PC-3 (cell line): ENCODE measurements at places on chromosomes 7 and 10. TPM values are rescaled to one million over a fixed set of nuclear protein-coding genes. Genes with fewer than 3 reads are reported as not detected.
A peak's percentile ranks its signal among the peaks of the same experiment; 100 is the strongest.

Gene ZNF862
- total RNA-seq, result 3.0 and 15.1 TPM in 2 replicates

Gene HOGA1
- total RNA-seq, result 0.15 TPM in 1 of 2 replicates, not detected in the other

Gene ZNF736
- total RNA-seq, result 2.7 and 10.7 TPM in 2 replicates

Gene GIMAP7
- total RNA-seq, result not detected in 2 replicates

Gene FBXL13
- total RNA-seq, result 1.1 TPM in 1 of 2 replicates, not detected in the other

DNA sequence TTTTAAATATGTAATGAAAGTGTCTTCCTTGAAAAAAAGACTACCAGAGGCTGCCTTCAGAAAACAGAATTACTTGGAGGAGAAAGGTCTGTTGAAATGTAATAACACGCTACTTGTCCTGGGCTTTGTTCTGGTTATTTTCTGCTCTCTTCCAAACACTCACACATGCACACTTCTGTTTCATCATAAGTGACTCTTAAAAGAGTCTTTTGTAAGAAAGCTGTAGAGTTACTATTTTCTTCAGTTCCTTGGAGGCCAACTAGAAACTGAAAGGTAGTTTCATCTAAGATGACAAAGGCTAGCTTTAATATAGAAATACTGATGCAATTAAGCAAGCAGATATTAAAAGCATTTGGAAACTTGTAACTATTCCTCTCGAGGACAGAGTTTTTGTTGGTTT, 39.1 kb downstream of the TASOR2 start:
- H3K36me3 ChIP-seq, result peaks cover 8% of the 10 kb centered on the region; the same call in 1 of the 2 replicates
- H3K4me1 ChIP-seq, result no peaks in the 10 kb centered on the region
- no peak overlapping the region for H3K4me3 ChIP-seq
- DNase-seq, result no peak
- no peaks in the 10 kb centered on the region for H3K27me3 ChIP-seq

DNA sequence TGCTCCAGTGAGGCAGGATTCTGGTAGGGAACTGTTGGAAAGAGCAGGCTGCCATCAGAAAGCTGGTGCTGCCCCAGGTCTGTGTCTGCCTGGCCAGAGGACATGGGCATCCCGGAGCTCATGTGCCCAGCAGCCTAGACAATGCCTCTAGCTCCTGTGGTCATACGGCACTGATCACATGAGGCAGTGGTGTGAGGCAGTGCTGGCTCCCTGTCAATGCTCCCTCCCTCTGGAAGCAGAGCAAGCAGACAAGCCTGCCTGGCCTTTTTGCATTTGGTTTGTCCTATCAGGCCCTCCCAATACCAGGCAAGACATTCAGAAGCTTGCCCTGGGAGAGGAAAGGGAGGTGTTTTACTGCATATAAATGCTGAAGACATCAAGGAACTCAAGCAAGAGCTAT, 19.5 kb upstream of the MMP21 start:
- no peak overlapping the region for H3K4me3 ChIP-seq
- no peak for DNase-seq
- H3K27ac ChIP-seq, result no peak overlapping the region
- H3K4me1 ChIP-seq, result no peaks in the 10 kb centered on the region
- no peaks in the 10 kb centered on the region for H3K27me3 ChIP-seq

DNA sequence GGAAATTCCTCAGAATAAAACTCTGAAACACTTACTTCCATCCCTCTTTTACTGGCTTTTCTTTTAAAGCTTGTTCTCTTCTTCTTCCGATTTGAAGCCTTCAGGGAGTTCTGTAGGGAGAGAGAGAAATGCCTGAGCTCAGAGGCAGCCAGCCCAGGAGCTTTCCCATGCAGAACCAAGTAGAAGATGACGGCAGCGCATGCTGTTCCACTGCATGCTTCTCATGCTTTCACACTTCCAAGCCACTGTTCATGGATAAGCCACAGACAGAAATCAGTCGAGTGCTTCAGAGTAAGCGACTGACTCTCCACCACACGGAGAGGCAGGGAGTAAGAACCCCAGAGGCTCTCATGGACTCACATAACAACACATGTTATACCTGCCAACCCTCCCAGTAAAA, 237.3 kb downstream of the DGKI start:
- no peak for DNase-seq
- no peak overlapping the region for H3K4me3 ChIP-seq
- peaks cover 82% of the 10 kb centered on the region for H3K27me3 ChIP-seq

DNA sequence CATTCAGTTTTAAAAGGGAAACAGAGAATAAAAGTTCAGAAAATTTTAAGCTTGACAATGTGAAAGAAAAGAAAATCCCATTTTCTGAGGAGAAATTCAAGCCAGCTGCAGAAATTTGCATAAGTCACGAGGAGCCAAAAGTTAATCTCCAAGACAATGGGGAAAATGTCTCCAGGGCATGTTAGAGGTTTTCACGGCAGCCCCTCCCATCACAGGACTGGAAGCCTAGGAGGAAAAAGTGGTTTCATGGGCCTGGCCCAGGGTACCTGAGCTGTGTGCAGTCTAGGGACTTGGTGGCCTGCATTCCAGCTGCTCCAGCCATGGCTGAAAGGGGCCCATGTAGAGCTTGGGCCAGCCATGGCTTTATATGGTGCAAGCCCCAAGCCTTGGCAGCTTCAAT, 59.6 kb upstream of the NXPH1 start:
- no peaks in the 10 kb centered on the region for H3K4me1 ChIP-seq
- H3K27ac ChIP-seq, result no peak overlapping the region
- DNase-seq, result no peak

GRCh38 chr7:33909755-33910154, 4.4 kb downstream of the BMPER start:
- H3K27me3 ChIP-seq, result peaks cover 70% of the 10 kb centered on the region
- H3K4me3 ChIP-seq, result no peak overlapping the region
- no peak overlapping the region for H3K27ac ChIP-seq
- H3K36me3 ChIP-seq, result no peaks in the 10 kb centered on the region

- no peaks in the 10 kb centered on the region for H3K36me3 ChIP-seq
- peak overlapping the region; percentile 74 for H3K27ac ChIP-seq
- peak; percentile 92 for DNase-seq
- no peaks in the 10 kb centered on the region for H3K27me3 ChIP-seq
- no peak overlapping the region for H3K4me3 ChIP-seq
Observed at GRCh38 chr10:17923728-17924127, 28.0 kb upstream of the SLC39A12 start.

- H3K27me3 ChIP-seq, result no peaks in the 10 kb centered on the region
- DNase-seq, result no peak
- no peaks in the 10 kb centered on the region for H3K4me1 ChIP-seq
- H3K36me3 ChIP-seq, result no peaks in the 10 kb centered on the region
Observed at GRCh38 chr10:7070950-7071349, 339.9 kb downstream of the SFMBT2 start.

DNA sequence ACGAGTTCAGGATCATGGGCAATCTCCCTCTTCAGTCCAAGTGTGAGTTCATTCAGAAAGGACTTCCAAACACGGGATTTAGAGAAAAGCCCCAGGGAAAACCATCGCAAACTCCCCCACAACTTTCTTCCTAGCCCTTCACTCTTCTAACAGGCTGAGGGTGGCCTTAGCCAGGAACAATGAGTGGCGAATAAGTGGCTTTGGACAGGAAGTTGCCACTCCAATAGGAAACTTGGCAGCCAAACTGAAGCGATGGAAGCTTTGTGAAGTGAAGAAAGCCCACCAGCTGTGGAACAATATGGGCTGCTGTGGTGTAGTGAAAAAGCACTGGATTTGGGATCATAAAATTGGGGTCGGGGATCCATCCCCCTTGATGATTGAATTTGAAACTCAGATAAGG, 193.2 kb downstream of the TEX36 start:
- H3K4me1 ChIP-seq, result no peaks in the 10 kb centered on the region
- no peak overlapping the region for H3K4me3 ChIP-seq
- peaks cover 55% of the 10 kb centered on the region for H3K27me3 ChIP-seq

GRCh38 chr10:124001391-124002148, 91.8 kb downstream of the CHST15 start:
- no peak for DNase-seq

GRCh38 chr10:130481076-130481930, 345.1 kb downstream of the GLRX3 start:
- no peak overlapping the region for H3K27ac ChIP-seq
- no peak for DNase-seq
- H3K4me3 ChIP-seq, result no peak overlapping the region
- H3K4me1 ChIP-seq, result no peaks in the 10 kb centered on the region
- H3K36me3 ChIP-seq, result no peaks in the 10 kb centered on the region
- H3K27me3 ChIP-seq, result no peaks in the 10 kb centered on the region

DNA sequence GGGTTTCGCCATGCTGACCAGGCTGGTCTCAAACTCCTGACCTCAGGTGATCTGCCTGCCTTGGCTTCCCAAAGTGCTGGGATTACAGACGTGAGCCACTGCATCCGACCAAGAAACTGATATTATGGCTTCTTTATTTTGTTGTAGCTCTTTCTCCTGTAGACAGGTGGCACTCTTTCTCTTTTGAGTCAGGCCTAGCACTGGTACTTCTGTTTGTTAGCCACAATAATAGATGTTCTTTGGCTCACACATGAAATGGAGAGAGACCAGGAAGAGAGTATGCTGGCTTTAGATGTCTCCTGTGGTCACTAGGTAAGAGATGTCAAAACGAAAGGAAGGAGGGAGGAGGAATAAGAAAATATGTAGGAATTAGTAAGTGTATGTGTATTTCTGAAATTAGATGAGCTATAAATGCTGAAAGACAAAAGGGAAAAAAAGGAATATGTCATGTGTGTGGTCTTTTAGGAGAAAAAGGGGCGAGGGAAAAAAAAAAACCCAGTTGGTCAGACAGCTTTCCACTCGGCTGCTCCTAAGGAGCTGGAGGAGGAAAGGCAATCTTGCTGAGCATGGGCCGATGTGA, 78.7 kb downstream of the CLEC2L start:
- 0 out of 2 replicates have a peak, but pooled peaks cover 7% of the 10 kb centered on the region for H3K4me1 ChIP-seq
- H3K4me3 ChIP-seq, result no peak overlapping the region
- no peak overlapping the region for H3K27ac ChIP-seq
- H3K36me3 ChIP-seq, result peaks cover 66% of the 10 kb centered on the region
- no peaks in the 10 kb centered on the region for H3K27me3 ChIP-seq

- no peak overlapping the region for H3K4me3 ChIP-seq
- DNase-seq, result no peak
- no peaks in the 10 kb centered on the region for H3K27me3 ChIP-seq
- H3K36me3 ChIP-seq, result no peaks in the 10 kb centered on the region
- no peaks in the 10 kb centered on the region for H3K4me1 ChIP-seq
Observed at GRCh38 chr10:109173937-109174336, 749.4 kb downstream of the XPNPEP1 start.

GRCh38 chr10:119190954-119191785, 12.6 kb upstream of the PRDX3 start:
- no peaks in the 10 kb centered on the region for H3K27me3 ChIP-seq
- H3K4me1 ChIP-seq, result peaks cover 21% of the 10 kb centered on the region
- H3K4me3 ChIP-seq, result no peak overlapping the region
- no peaks in the 10 kb centered on the region for H3K36me3 ChIP-seq

GRCh38 chr7:156702399-156702798, 61.8 kb downstream of the RNF32 start:
- no peak for DNase-seq
- H3K27ac ChIP-seq, result no peak overlapping the region
- no peaks in the 10 kb centered on the region for H3K36me3 ChIP-seq
- no peaks in the 10 kb centered on the region for H3K4me1 ChIP-seq
- no peak overlapping the region for H3K4me3 ChIP-seq

GRCh38 chr10:79287973-79288723, 59.1 kb upstream of the PPIF start:
- no peak overlapping the region for H3K4me3 ChIP-seq
- DNase-seq, result no peak
- peaks cover 10% of the 10 kb centered on the region; the same call in 1 of the 2 replicates for H3K36me3 ChIP-seq

GRCh38 chr7:73809467-73809951, 21.3 kb upstream of the CLDN4 start:
- no peak overlapping the region for H3K4me3 ChIP-seq
- peaks cover 6% of the 10 kb centered on the region for H3K4me1 ChIP-seq
- no peaks in the 10 kb centered on the region for H3K27me3 ChIP-seq
- peak; percentile 71 for DNase-seq

- no peaks in the 10 kb centered on the region for H3K27me3 ChIP-seq
- no peaks in the 10 kb centered on the region for H3K36me3 ChIP-seq
- H3K27ac ChIP-seq, result no peak overlapping the region
- no peak for DNase-seq
Observed at GRCh38 chr7:155944901-155945300, 132.6 kb upstream of the SHH start.

GRCh38 chr10:8919280-8919679, 864.8 kb downstream of the GATA3 start:
- H3K4me3 ChIP-seq, result no peak overlapping the region
- peaks cover 16% of the 10 kb centered on the region; the same call in 1 of the 2 replicates for H3K27me3 ChIP-seq
- no peaks in the 10 kb centered on the region for H3K4me1 ChIP-seq
- H3K27ac ChIP-seq, result no peak overlapping the region
